ENCODE measurements at places on chromosomes 3 and 15.

- H3K4me1 ChIP-seq: no peaks in the 10 kb centered on the region
- H3K36me3 ChIP-seq: no peaks in the 10 kb centered on the region
- no peak overlapping the region for H3K27ac ChIP-seq
- DNase-seq: no peak
- H3K27me3 ChIP-seq: no peaks in the 10 kb centered on the region
These were observed 30.3 kb upstream of the GADL1 start for GRCh38 chr3:30924763-30925162.

- H3K4me3 ChIP-seq: no peak overlapping the region
- H3K27ac ChIP-seq: no peak overlapping the region
- no peak for DNase-seq
- no peaks in the 10 kb centered on the region for H3K4me1 ChIP-seq
These were observed 93.5 kb downstream of the RFX7 start for GRCh38 chr15:56150204-56150603.

DNA sequence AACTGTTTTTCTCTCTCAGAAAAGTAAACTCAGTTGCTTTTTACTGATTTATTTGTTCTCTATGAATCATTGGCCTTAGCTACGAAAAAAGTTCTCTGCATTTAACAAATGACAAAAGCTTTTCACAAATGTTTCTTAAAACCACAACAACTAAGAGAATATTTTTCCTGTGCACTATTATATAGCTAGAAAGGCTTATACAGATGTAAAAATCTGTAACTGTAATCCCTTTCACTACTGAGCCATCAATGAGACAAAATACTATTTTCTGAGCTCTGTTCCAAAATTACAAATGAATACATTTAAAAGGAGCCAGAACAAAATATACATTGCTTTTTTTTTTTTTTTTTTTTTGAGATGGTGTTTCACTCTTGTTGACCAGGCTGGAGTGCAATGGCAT lies 45.6 kb upstream of the PYGO1 start:
- H3K4me1 ChIP-seq: no peaks in the 10 kb centered on the region
- H3K27me3 ChIP-seq: no peaks in the 10 kb centered on the region
- H3K36me3 ChIP-seq: no peaks in the 10 kb centered on the region
- no peak for DNase-seq

GRCh38 chr3:188759336-188760005 lies 412.3 kb upstream of the TPRG1 start:
- no peak overlapping the region for H3K4me3 ChIP-seq
- H3K27me3 ChIP-seq: no peaks in the 10 kb centered on the region
- no peaks in the 10 kb centered on the region for H3K36me3 ChIP-seq
- DNase-seq: no peak
- no peak overlapping the region for H3K27ac ChIP-seq

- no peaks in the 10 kb centered on the region for H3K36me3 ChIP-seq
- no peaks in the 10 kb centered on the region for H3K27me3 ChIP-seq
- DNase-seq: no peak
- peak overlapping the region; percentile 82 for H3K4me3 ChIP-seq
These were observed 1.2 kb downstream of the NR2C2 start for GRCh38 chr3:14948609-14949038.

DNA sequence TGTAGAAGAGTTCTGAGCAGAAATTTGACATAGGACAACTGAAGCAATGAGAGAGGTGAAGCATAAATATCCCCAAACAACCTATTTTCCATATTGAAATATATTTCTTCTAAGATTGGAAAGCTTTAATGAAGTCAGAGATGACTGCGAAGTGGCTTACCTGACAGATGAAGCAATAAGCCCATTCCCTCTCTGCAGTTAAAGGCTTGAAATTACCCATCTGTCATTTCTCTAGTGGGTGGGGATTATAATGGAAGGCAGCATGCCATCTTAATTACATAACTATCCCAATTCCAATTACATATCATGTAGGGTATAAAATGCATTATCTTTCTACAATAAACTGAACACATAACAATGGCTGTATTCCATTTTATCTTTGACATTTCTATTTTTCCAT lies 1070.5 kb downstream of the SI start:
- H3K27ac ChIP-seq: no peak overlapping the region
- DNase-seq: no peak
- H3K27me3 ChIP-seq: no peaks in the 10 kb centered on the region
- H3K4me1 ChIP-seq: no peaks in the 10 kb centered on the region
